ENCODE measurements at places on chromosomes 12 and 14. TPM values are rescaled to one million over a fixed set of nuclear protein-coding genes. Genes with fewer than 3 reads are reported as not detected.

The TSHR gene
- not detected for polyA plus RNA-seq

The RNASE7 gene
- polyA plus RNA-seq: not detected

The KCNMB4 gene
- 0.19 TPM for polyA plus RNA-seq

The SIX4 gene
- not detected for polyA plus RNA-seq

The IL22 gene
- polyA plus RNA-seq: not detected

The PIANP gene
- polyA plus RNA-seq: not detected

The TMPO gene
- polyA plus RNA-seq: 63.7 TPM

The BCL2L2 gene
- polyA plus RNA-seq: 0.65 TPM

The RNU7-1 gene
- not detected for polyA plus RNA-seq

The RHOJ gene
- not detected for polyA plus RNA-seq

The TMEM179 gene
- polyA plus RNA-seq: not detected

The GRIP1 gene
- polyA plus RNA-seq: not detected

The DAO gene
- not detected for polyA plus RNA-seq

The SERPINA9 gene
- 0.63 TPM for polyA plus RNA-seq

The CCDC88C gene
- polyA plus RNA-seq: 30.5 TPM

The TAS2R30 gene
- polyA plus RNA-seq: 0.13 TPM

The SLC41A2 gene
- polyA plus RNA-seq: 0.83 TPM

The LALBA gene
- not detected for polyA plus RNA-seq

The SLC5A8 gene
- polyA plus RNA-seq: not detected

The VIPAS39 gene
- 7.4 TPM for polyA plus RNA-seq

The DHH gene
- not detected for polyA plus RNA-seq

The LRRC10 gene
- not detected for polyA plus RNA-seq

The RDH16 gene
- polyA plus RNA-seq: 0.09 TPM

The MEG3 gene
- polyA plus RNA-seq: not detected

The GPD1 gene
- polyA plus RNA-seq: not detected

The PTHLH gene
- not detected for polyA plus RNA-seq

The MUCL1 gene
- polyA plus RNA-seq: not detected

The TPH2 gene
- not detected for polyA plus RNA-seq

The PRICKLE1 gene
- 17.0 TPM for polyA plus RNA-seq

The KRT77 gene
- not detected for polyA plus RNA-seq

The B3GNT4 gene
- 0.29 TPM for polyA plus RNA-seq

The BCL7A gene
- polyA plus RNA-seq: 18.7 TPM

The SLC25A47 gene
- not detected for polyA plus RNA-seq

The GPR65 gene
- 12.1 TPM for polyA plus RNA-seq

The GLT1D1 gene
- polyA plus RNA-seq: not detected

The KLRK1 gene
- 15.8 TPM for polyA plus RNA-seq

The OR6C6 gene
- polyA plus RNA-seq: not detected

The NUBPL gene
- polyA plus RNA-seq: 9.6 TPM

The MIPOL1 gene
- not detected for polyA plus RNA-seq

The LRRC9 gene
- polyA plus RNA-seq: not detected

The MMAB gene
- polyA plus RNA-seq: 21.7 TPM

The NXPH4 gene
- polyA plus RNA-seq: 8.3 TPM

The FSCB gene
- not detected for polyA plus RNA-seq

The PHLDA1 gene
- 0.08 TPM for polyA plus RNA-seq

The DPPA3 gene
- not detected for polyA plus RNA-seq

The KRT86 gene
- not detected for polyA plus RNA-seq

The RBMS2 gene
- polyA plus RNA-seq: 0.28 TPM

The MORN3 gene
- 0.24 TPM for polyA plus RNA-seq

The NANOG gene
- not detected for polyA plus RNA-seq

The NEK9 gene
- polyA plus RNA-seq: 16.9 TPM

The SOX5 gene
- polyA plus RNA-seq: 11.0 TPM

The POTEG gene
- polyA plus RNA-seq: not detected

The EGLN3 gene
- 0.60 TPM for polyA plus RNA-seq
